ENCODE measurements at places on chromosomes 5 and 9.

DNA sequence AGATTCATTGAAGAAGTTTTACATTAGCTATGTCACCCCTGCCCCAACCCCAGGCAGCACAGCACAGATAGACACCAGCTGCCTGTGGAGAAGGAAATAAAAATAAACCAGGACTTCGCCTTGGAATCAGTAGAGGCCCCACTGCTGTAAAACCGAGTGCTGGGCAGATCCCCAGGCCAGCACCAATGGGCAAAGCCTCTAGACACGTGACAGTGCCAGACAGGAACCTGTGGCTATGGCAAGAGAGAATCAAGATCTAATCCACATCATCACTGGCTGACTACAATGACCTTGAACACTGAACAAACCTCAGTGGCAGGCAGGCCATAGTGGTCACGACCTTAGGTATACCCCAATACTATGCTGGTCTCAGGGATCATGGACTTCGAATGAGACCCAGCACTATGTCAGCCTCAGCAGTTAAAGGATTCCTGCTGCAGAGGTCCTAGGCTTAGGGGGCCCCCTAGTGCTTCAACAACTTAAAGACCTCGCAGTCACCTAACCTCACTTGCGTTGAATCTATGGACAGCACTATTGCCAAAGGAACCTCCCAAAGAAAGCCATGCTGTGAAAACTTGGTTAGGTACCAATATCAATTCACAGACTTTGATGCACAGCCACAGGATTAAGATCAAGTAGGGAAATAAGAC, 2118.6 kb upstream of the C9orf72 start:
- DNase-seq = no peak

GRCh38 chr9:136247947-136248637, 2.5 kb upstream of the QSOX2 start:
- no peak for DNase-seq

- no peak for DNase-seq
Observed at GRCh38 chr5:43769571-43770355, 166.8 kb downstream of the NNT start.

- DNase-seq = no peak
Observed at GRCh38 chr9:108885643-108886348, 23.7 kb downstream of the ACTL7A start.

DNA sequence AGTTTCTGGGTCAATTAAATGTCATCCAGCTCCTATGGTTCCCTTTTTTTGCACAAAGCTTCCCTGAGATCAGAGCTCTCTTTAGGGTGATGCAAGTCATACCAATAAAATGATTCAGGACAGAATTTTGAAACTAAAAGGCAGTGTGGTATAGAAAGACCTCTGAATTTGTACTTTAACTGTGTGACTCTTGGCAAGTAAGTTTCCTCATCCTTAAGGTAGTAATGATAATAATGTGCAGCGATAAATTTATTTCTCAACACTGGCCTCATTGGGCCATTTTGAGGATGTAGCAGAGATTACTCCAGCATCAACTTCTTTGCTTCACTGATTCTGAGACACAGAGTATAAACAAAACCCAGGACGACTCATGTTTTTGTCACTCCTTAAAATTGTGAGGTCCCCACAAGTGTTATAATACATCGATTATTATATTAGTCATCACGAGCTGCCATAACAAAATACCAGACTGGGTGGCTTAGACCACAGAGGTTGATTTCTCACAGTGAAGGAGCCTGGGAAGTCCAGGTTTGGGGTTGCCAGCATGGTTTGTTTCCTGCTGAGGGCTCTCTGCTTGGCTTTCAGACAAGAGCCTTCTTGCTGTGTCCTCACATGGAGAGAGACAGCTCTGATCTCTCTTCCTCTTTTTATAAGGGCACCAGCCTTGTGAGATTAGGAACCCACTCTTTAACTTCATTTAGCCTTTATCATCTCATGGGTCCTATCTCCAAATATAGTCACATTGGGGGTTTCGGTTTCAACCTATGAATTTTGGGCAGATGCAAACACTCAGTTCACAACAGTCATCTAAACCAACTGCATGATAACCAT, 293.0 kb downstream of the ZNF608 start:
- no peak for DNase-seq

DNA sequence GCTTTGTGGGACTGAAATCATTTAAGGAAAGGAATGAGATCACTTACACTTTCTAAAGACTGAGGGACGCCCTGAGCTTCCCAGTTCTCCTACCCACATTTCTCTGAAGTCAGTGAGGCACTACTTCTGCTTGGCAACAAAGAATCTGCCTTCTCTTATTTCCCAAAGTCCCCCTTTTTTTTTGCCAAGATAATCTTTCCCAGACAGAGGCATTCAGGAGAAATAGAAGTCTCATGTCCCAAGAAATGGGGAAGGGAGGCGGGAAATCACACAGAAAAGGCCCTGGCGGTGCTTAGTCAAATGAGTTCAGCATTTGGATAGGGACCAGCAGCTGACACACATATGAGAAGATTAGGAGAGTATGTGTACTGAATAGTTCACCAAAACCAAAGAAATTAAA, 159.7 kb downstream of the MUSK start:
- DNase-seq = no peak

- no peak for DNase-seq
Observed at GRCh38 chr9:97627624-97628023, 5.5 kb downstream of the TSTD2 start.

- no peak for DNase-seq
Observed at GRCh38 chr9:128906741-128907140, 14.0 kb upstream of the PHYHD1 start.

DNA sequence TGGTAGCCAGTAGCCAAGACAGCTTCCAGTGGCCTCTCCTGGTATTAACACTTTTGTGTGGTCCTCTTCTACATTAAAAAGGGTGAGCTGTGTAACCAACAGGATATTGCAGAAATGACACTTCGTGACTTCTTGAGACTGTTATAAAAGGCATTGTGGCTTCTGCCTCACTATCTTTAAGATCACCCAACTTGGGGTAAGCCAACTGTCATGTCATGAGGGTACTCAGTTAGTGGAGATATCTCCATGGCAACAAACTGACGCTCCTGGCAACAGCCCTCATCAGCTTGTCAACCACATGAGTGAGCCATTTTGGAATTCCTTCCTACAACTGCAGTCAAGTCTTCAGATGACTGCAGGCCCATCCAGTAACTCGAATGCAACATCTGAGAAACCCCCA, 121.7 kb downstream of the DEPDC1B start:
- no peak for DNase-seq

DNA sequence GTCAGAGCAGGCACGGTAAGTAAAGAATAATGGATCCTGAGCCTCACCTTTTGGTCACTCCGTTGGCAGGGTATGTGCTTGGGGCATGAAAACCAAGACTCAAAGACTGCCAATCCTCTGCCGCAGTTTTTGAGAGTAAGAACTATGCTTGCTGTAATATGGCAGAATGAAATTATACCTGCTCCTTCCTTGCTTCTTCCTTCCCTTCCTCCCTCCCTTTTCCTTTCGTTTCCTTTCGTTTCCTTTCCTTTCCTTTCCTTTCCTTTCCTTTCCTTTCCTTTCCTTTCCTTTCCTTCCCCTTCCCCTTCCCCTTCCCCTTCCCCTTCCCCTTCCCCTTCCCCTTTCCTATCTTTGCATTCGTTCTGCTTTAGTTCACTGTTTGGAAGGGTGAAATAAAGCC, 43.9 kb downstream of the SH3GL2 start:
- no peak for DNase-seq

DNA sequence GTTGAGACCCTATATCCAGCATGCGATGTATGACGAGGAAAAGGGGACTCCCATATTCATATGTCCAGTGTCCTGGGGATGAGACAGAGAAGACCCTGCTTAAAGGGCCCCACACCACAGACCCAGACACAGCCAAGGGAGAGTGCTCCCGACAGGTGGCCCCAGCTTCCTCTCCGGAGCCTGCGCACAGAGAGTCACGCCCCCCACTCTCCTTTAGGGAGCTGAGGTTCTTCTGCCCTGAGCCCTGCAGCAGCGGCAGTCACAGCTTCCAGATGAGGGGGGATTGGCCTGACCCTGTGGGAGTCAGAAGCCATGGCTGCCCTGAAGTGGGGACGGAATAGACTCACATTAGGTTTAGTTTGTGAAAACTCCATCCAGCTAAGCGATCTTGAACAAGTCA, 17.1 kb downstream of the BTNL3 start:
- DNase-seq = no peak

GRCh38 chr5:141870871-141871270, 7.3 kb downstream of the PCDH1 start:
- no peak for DNase-seq

GRCh38 chr9:85876628-85877027, 64.3 kb upstream of the NAA35 start:
- DNase-seq = no peak

DNA sequence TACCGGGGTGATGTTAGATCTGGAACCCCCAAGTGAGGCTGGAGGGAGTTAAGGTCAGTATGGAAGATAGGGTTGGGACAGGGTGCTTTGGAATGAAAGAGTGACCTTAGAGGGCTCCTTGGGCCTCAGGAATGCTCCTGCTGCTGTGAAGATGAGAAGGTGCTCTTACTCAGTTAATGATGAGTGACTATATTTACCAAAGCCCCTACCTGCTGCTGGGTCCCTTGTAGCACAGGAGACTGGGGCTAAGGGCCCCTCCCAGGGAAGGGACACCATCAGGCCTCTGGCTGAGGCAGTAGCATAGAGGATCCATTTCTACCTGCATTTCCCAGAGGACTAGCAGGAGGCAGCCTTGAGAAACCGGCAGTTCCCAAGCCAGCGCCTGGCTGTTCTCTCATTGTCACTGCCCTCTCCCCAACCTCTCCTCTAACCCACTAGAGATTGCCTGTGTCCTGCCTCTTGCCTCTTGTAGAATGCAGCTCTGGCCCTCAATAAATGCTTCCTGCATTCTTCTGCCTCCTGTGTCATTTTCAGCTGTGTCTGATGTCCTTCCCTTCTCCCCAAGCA, 2.3 kb upstream of the MYOZ3 start:
- no peak for DNase-seq

GRCh38 chr5:53361708-53362107, 118.7 kb upstream of the FST start:
- DNase-seq = no peak

DNA sequence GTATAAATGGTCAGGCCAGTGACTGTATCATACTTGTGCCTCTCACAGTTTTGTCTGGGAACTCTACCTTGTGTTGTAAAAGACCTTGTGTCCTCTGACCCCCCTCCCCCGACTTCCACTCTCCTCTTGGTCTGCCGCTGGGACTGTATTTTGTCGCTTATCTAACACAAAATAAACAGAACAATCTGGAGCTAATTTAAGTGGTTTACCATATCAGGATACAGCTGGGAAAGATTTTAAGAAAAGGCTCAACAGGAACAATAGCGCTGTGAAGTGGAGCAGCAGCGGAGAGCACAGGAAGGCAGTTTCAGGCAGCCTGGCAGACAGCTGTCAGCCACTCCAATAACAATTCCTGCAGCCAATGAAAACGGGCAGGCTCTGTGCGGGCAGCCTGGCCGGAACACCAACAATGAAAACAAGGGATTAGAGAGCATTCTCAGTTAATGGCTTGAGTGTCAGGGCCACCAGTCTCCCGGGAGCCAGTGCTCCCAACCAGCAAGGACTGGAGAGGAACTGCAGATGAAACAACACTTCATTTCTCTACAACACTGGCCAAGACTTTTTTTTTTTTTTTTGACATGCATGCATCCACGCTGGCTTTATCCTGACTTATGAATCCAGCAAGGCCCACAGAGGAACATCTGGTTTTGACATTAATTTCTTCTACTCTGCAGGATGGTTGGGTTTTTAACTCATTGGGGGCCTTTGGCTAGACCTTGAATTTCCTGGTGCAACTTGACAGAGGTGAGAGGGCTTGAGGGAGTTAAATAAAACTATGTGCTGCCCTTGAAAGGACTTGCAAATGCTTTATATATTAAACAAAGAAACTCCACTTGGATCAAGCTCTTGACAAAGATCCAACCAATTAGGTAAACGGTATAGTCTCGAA, 76.7 kb downstream of the ARSB start:
- no peak for DNase-seq

GRCh38 chr9:134789168-134789567, 91.4 kb upstream of the FCN2 start:
- DNase-seq = no peak

- no peak for DNase-seq
Observed at GRCh38 chr5:28190011-28190410, 1151.6 kb upstream of the CDH9 start.

DNA sequence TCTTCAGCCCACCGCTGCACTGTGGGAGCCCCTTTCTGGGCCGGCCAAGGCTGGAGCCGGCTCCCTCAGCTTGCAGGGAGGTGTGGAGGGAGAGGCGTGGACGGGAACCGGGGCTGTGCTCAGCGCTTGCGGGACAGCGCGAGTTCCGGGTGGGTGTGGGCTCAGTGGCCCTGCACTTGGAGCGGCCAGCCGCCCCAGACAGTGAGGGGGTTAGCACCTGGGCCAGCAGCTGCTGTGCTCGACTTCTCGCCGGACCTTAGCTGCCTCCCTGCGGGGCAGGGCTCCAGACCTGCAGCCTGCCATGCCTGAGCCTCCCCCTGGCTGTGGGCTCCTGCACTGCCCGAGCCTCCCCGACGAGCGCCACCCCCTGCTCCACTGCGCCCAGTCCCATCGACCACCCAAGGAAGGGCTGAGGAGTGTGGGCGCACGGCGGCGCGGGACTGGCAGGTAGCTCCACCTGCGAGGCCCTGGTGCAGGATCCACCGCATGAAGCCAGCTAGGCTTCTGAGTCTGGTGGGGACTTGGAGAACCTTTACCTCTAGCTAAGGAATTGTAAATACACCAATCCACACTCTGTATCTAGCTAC, 92.9 kb upstream of the MAST4 start:
- no peak for DNase-seq

DNA sequence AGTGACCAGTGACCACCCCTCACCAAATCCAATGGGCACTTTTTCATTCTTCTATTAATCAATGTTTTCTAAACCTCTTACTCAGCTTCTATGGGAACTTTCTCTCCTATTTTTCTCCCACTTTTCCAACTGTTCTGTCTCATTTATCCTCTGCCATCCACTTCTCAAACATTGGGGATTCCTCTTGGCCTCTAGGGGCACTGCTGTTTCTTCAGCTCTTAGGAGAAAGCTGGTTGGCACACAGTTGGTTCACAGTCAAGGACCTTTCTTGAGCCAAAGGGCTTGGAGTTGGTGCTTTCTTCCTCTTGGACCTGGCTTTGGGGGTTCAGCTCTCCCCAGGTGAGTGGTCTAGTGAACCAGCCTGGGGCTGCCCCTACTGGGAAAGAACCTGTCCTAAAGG, 112.2 kb upstream of the LHFPL2 start:
- no peak for DNase-seq

DNA sequence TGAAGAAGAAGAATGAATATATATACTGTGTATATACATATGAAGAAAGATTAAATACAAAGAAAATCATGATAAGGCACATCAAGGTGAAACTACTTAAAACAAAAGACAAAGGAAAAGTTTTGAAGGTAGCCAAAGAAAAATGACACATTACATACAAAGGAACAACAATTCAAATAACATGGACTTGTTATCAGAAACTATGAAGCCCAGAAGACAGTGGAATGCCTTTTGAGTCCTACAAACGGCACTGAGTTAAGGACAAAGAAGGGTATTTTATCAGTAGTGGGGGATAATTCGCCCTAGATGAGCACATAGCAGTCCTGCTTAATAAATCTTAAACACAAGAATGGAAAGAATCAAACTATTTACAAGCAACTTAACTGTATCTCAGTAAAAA, 77.8 kb downstream of the CAAP1 start:
- no peak for DNase-seq

Data from CD4-positive, alpha-beta memory T cell (primary cell).